ENCODE measurements at places on chromosomes 1 and 21.
A peak's percentile ranks its signal among the peaks of the same experiment; 100 is the strongest.

- no peak for DNase-seq
Measured at GRCh38 chr1:65539266-65540131, 119.0 kb downstream of the LEPR start.

- DNase-seq = no peak
Measured at GRCh38 chr1:202623075-202623474, 87.2 kb downstream of the SYT2 start.

DNA sequence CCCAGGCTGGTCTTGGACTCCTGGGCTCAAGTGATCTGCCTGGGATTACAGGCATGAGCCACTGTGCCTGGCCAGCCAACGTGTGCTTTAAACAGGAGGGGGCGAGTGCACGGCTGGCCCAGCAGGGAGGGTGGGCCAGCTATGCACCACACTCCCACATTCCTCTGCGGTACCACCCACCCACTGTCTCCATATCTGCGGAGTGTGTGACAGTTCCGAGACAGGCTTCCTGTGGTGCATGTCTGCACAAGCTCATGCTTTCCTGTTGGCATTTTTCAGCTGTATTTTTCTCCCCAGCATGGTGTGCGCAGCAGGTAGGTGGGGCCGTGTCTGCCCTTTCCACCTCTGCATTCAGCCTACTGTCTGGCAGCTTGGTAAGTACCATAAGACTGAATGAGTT is 183.3 kb downstream of the AJAP1 start:
- no peak for DNase-seq

- DNase-seq = no peak
Measured at GRCh38 chr1:31373897-31374486, 1.1 kb upstream of the FABP3 start.

DNA sequence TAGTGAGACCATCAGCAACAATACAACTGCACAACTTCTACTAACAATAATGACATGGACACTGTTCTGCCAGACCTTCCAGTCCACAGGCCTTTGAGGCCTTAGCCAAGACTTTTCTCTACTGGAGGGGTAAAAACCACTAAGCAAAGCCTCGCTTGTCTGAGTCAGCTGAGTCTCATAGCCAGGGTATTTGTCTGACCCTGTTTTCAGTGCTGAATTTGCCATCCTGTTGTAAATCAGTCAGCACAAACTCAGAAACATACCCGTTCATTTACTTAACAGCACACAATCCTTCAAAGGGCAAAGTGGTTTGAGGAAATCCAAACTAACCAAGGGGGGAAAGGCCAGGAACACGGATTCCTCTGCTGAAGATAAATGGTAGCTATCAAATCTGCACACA is 537.8 kb downstream of the SMYD3 start:
- no peak for DNase-seq

DNA sequence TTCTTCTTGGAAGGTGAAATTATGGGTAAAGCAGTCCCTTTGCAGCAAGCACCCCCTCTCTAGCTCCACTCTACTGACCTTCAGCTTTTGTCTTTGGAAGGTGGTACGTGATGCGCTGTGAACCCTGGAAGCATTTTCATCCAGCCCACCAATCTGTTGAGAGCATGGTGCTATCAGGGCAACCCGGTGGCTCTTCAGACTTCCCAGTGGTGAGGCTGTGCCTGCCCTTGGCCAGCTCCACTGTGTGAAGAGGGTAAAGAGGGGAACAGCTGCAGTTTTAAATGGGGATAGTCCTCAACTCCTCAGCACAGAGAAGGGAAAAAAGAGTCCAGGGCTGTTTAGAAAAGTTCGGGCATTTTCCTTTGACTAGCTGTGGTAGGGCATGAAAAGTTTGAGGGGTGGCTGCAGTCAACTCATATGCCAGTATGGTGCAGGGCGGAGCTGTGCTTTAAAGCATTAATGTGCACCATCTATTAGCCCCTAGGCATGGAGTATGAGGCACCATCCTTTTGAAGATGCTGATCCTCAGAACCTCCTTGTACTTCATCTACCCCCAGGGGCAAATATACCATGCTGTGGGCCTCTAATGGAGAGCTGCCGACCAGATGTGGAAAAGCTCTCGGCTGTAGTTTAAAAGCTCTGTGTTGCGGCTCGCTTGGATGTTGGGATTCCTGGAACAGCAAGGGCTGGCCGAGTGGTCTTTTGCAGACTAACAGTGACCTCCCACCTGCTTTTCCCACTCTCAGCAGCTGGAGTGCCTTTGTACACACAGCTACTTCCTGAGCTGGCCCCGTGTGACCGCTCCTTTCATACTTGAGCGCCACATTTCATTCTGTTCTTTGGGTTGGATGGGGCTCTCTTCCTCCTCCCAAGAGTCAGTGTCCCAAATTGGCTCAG is 123.0 kb downstream of the PEX14 start:
- no peak for DNase-seq

GRCh38 chr1:21685946-21686678 is 17.0 kb upstream of the RAP1GAP start:
- no peak for DNase-seq

GRCh38 chr1:181396811-181397210 is 86.5 kb upstream of the CACNA1E start:
- no peak for DNase-seq

- no peak for DNase-seq
Measured at GRCh38 chr1:9701665-9702064, 50.1 kb downstream of the PIK3CD start.

DNA sequence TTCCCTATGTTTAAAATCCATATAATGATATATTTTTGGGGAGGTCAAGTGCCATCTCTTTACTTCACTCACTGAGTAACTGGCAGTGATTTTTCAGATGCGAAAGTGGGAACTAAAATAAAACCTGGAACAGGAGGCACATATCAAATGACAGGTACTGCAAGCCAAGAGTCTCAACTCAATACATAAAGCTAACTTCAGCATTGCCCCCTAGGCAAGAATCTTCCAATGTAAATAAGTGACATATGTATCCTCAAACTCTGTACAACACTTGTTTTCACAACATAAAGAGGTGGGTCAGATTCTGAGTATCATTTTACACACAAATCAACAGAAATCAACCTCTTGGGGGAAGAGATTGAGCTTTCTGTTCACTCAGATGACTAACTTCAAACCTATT is 18.1 kb downstream of the DCAF8 start:
- DNase-seq = no peak

DNA sequence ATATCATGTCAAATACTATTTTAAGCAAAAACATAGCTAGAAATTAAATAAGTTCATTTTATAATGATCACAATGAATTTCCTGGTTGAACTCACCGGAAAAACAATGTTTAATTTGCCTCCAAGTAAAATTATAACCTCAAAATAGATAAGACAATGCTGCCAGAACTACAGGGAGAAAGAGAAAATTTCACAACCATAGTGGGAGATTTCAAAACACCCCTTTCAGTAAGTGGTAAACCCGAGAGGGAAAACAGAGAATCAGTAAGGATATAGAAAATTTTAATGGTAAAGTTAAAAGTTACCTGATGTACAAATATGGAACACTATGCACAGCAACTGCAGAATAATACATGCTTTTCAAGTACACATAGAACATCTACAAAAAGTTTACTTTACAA is 43.2 kb upstream of the PLA2G4A start:
- DNase-seq = no peak

GRCh38 chr1:26340047-26340481 is 13.9 kb downstream of the CRYBG2 start:
- no peak for DNase-seq

GRCh38 chr1:90318431-90318830 is 323.5 kb downstream of the ZNF326 start:
- no peak for DNase-seq

- DNase-seq = no peak
Measured at GRCh38 chr1:1917995-1918900, 831 bp downstream of the TMEM52 start.

DNA sequence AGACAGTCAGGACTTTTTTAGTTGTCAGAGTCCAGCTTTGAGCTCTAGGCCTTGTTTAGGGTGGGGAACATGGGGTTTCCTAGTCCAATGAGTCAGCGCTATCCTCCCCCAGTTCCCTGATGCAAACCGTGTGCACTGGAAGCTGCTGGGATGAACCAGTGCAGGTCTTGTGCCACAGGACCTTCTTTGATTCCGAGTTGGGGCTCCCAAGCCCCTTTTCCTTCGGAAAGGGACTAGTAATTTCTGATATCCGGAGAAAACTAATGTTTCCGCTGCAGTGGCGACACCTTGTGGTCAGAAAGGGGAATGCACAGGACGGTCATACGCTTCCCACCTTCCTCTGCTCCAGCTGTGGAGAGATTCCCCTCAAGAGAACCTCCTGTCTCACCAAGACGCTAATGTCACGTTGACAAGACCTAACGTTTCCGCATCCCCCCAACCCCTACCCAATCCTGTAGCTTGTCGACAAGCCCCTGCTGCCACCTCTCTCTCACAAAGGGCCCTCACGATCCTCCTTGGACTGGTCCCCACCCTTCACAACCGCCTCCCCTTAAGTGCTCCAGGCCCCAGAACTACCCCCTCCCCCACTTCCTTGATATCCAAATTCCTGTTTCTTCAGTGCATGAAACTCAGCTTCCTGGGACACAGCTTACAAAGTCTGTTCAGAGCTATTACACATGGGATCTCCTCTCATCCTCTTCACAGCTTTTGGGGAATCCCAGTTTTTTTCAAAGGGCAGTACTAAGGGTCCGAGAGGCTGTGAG is 30.9 kb downstream of the GPA33 start:
- DNase-seq = peak; percentile 36

GRCh38 chr1:25743164-25744139 is 56.5 kb upstream of the SELENON start:
- no peak for DNase-seq

- DNase-seq = no peak
Measured at GRCh38 chr1:221794079-221794670, 52.3 kb upstream of the DUSP10 start.

GRCh38 chr1:199657449-199657848 is 370.1 kb upstream of the NR5A2 start:
- no peak for DNase-seq

- peak; percentile 21 for DNase-seq
Measured at GRCh38 chr1:214331827-214332423, 51.0 kb downstream of the SMYD2 start.

DNA sequence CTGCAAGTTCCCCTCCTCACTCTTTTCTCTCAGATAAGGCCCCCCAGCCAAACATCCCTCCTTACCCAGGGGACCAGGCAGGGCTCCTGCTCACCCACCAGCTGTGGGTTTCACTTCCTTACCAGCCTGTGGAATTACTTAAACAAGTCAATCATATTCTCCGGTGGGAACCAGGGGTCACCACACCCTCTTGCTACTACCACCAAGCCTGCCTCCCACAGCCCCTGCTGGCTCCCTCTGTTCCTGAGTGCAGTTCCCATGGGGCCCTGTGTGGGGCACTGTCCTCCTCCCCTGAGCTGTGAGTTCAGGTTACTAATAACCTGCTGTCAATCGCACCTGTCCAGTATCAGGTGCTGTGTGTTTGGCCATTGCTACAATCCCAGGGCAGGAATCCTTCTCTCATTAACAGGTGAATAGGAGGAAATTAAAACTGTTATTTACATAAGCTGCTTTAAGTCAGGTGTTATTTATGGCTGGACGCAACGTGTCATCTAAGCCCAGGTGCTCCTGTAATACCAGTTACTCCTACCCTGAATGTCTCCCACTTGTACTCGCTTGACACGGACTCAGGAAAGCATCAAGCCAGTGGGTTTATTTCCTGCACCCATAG is 53.1 kb upstream of the LBR start:
- no peak for DNase-seq

GRCh38 chr1:30402031-30402430 is 321.4 kb downstream of the MATN1 start:
- no peak for DNase-seq

GRCh38 chr21:46195595-46196195 is 11.4 kb upstream of the SPATC1L start:
- DNase-seq = no peak

DNA sequence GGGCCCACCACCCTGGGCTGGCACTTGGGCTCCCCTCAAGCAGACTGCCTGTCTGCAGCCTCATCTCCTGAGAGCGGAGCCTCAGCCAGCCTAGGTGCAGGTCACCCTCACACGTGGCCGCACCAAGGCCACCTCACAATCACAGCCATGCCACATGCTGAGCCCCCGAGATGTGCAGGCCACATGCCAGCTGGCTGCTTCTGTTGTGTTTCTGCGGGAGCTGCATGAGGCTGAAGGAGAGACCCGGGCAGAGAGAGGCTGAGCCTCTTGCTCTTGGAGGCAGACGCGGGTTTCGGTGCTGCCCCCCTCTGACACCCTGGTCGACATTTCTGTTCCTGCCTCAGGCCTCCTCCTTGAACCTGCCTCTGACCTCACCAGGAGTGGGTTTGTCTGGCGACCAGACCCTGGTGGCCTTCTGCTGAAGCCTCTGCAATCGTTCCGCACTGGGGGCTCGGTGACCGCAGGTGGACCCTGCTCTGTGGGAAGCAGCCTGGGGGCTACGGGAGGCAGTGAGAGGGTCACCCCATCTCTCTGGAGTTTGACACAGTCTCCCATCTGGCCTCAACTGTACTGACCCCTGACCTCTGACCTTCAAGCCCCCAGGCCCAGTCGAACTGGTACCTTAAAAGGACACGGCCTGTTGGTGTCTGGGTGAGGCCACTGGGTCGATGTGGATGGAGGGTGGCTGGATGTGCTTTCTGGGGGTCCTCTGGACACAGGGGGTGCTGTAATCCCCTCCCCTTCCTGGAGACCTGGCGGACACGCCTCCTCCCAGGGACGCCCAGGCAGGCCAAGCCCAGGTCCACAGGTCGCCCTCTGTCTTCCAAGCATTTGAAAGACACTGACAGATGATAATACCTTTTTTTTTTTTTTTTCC is 13.0 kb upstream of the C1orf174 start:
- no peak for DNase-seq

DNA sequence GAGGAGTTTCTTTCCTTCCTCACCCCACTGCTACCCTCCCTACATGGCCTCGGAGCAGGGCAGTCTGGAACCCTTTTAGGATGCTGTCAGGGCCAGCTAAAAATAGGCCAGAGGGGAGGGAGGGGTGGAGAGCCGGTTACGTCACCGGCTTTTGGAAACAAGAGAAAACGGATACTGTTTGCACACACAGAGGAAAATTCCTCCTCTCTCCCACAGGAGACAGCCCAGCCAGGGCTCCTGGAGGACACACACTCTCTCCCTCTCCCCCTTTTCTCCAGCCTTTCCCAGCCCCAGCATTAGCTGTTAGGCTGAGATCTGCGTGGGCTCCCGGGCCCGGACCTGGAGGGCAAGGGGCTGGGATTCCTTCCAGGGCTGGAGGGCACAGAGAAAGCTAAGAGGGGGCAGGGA is 20.0 kb upstream of the ALDH4A1 start:
- DNase-seq = no peak

DNA sequence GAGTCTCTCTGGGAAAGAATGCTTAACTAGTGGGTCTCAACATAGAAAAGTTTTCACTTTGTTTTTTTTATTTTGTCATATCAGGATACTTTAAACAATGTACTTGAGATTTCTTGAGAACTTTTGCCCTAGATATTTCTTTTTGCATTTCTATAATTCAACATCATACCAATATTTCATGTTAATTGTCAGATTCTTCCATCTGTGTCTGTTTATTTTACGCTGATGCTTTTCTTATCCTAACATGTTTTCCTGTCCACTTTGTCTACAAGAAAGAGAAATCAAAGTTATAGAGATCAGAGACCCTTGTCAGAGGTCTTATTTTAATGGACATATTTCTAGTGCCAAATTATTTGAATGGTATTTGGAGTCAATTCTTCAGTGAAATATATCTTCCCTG is 95.5 kb upstream of the B3GALT2 start:
- no peak for DNase-seq

Data from stimulated activated CD8-positive, alpha-beta memory T cell treated with anti-CD3 and anti-CD28 coated beads, Interleukin-15, amount 100 ng/mL, for 48 hours (primary cell).